ENCODE measurements at places on chromosomes 3 and 15.

DNA sequence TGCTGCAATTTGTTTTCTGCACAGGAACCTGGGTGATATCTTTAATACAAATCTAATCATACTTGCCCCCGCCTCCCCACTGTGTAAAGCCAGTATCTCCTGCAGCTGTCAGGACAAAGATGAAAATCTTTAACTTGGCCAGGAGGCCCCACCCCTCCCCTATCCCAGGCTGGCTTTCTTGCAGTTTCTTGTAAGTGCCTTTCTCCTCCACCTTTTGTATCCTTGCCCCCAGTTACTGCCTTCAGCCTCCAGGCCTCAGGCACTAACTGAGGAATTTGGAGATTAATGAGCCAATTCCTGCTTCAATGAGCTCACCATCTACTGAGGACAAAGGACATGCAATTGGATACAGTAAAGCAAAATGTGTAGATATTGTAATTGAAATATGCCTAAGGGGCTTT is 6.5 kb downstream of the GCSAM start:
- DNase-seq, result no peak

- no peak for DNase-seq
These were observed 91.7 kb upstream of the GOLGA6L4 start for GRCh38 chr15:84143753-84144314.

- no peak for DNase-seq
These were observed 30.5 kb downstream of the RAD54L2 start for GRCh38 chr3:51568996-51569395.

- peak; percentile 96 for DNase-seq
These were observed 33.6 kb downstream of the TMEM212 start for GRCh38 chr3:171876680-171877147.

GRCh38 chr3:23805210-23805632 is 534 bp upstream of the UBE2E1 start:
- no peak for DNase-seq

DNA sequence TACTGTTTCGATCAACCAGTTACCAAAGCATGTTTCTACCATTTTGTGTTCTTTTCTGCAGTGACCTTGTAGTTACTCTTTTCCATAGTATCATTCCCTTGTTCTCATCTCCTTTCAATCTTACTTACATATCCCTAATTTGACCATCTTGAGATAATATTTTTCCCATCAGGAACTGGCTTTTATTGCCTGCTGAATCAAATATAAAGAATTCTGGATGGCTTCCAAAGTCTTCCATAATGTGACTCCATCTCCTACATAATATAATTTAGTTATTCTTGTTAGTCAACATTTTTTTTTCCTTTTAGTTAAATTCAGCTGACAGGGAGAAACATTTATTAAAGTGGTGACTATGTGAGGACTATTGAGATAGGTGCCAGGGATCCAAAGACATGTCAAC is 7.0 kb downstream of the USP8 start:
- no peak for DNase-seq

- DNase-seq, result no peak
These were observed 182.1 kb downstream of the NECTIN3 start for GRCh38 chr3:111253733-111254132.

DNA sequence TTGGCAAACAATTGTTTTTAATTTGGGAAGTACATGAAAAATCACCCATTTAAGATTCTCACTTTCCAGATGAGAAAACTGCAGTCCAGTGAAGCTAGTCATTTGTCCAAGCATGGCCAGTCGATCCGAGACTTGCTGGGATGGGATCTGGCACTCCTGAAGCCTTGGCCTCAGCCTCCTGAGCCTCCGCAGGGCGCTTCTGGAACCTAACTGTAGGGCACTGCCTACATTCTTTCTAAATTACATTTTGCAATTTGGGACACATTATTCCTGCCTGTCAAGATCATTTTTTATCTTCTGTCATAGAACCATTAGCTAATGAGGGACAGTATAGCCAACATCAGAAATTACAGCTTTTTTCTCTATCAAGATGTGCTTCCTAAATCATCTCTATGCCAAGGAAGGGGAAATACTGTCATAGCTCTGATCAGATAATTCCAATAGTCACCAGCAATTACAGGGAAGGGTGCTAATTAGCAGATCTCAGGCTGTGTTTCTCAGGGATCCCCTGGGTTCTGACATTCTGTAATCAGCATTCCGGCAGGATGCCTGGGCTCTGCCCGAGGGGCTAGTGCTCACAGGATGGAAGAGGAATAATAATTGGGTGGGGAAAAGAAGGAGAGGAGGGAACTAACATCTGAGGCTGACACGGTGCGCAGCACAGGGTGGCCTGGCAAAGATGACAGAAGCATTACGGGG is 28.3 kb downstream of the ANAPC13 start:
- no peak for DNase-seq

- no peak for DNase-seq
These were observed 104.3 kb downstream of the LINGO1 start for GRCh38 chr15:77528290-77528967.

DNA sequence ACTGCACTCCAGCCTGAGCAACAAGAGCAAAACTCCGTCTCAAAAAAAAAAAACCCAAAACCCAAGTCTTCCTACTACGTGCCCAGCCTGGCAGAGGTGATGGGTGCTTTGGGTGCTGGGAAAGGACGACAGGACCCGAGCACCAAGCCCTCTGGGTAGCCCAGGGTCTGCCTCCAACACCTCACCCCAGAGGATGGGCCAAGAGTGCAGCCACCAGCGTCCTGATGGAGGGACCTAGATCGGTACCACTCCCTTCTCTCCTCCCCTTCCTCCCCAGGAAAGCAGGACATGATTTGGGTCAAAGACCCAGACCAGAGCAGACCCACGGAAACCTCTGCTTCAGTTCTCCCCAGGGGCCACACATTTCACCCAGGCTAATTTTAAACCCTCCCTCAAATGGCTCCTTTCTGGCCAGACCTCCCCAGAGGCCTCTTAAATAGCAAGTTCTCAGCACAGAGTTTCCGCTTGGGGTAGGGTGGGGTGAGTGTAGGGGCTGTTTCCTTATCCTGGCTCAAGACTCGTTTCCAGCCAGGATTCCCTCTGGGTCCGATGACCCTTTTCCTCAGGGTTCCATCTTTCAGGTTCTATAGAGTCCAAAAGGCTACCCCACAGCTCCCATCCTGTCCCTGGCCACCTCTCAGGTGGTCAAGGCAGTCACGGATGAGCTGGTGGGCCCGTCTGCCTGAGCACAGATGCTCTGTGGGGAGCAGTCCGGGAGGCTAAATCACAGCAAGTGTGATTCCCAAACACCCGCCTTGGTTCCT is 20.5 kb downstream of the RBPMS2 start:
- no peak for DNase-seq

DNA sequence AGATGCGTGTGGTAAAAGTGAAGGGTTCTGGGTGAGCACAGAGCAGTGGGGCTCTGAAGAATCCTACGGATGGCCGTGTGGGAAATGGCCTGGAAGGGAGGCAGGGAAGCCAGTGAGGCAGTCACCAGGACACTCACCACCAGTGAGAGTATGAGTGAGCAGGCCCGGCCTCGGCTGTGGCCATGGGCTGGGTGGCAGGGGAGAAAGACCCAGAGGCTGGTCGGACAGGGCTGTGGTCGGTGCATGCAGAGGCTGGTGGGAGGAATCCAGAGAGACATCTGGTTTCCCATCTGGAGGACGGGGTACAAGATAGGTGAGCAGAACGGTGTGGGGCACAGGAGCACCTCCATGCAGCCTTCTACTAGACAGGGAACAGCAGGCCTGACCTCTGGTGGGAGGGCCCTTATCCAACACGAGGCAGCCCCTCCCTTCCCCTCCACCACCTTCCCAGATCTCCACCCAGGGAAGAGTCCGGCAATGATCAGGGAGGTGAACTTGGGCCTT is 10.1 kb downstream of the PCSK6 start:
- no peak for DNase-seq

DNA sequence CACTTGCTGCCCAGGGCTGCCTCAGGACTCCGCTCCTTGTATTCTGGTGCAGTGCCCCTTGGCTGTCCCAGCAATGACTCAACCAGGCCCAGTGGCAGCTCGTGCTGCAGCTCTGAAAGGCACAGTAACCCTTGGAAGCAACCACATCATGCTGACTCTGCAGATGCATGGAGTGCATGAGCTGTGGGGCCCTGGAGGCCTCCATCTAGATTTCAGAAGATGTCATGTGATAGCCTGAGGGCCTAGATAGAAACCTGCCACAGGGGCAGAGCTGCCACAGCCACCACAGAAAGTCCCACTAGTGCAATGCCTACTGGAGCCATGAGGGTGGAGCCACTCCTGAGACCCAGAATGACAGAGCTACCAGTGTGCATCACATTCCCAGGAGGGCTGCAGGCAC is 117.1 kb upstream of the SMAD3 start:
- peak; percentile 46 for DNase-seq

DNA sequence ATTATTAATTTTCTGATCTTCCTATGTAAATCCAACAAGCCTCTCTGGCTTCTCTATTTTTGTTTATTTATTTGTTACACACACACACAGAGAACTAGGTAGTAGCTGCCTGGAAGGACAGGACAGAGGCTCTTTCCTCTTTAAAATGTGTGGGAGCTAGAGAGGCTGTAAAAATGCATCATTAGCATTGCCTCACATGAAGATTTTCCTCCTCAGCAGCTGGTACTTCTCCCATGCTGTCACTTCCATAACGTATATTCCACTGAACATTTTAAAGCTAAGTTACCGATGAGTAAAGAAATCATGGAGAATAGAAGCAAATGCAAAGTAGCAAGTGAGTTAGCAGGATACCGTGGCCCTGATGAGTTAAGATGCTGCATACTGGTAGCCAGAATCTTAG is 63.9 kb downstream of the IMPG2 start:
- no peak for DNase-seq

GRCh38 chr15:98843844-98844243 is 163.7 kb downstream of the PGPEP1L start:
- DNase-seq, result no peak

GRCh38 chr3:102415553-102415952 is 19.3 kb upstream of the ZPLD1 start:
- no peak for DNase-seq

- peak; percentile 62 for DNase-seq
These were observed 767 bp downstream of the EPM2AIP1 start for GRCh38 chr3:36991923-36992805.

- no peak for DNase-seq
These were observed 30.4 kb upstream of the SNRPA1 start for GRCh38 chr15:101325263-101326025.

GRCh38 chr15:31049111-31049510 is 52.4 kb downstream of the TRPM1 start:
- DNase-seq, result no peak

DNA sequence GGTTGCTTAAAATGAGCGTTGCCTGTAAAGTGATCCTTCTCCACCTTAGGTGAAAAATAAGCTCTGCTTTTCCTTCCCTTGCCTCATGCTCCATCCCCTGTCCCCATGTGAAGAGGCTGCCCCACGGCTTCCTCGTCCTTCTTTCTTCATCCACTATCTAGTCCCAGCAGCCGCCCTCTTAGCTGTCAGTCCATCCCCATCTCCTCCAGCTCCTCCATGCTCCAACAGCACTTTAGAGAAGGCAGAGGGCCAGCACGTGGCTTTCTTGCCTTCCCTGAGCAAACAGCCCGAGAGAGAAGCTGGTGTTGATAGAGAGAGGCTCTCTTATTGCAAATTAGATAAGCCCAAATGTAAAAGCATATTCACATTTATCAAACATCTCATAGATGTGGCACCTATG is 9.0 kb upstream of the TMEM41A start:
- no peak for DNase-seq

DNA sequence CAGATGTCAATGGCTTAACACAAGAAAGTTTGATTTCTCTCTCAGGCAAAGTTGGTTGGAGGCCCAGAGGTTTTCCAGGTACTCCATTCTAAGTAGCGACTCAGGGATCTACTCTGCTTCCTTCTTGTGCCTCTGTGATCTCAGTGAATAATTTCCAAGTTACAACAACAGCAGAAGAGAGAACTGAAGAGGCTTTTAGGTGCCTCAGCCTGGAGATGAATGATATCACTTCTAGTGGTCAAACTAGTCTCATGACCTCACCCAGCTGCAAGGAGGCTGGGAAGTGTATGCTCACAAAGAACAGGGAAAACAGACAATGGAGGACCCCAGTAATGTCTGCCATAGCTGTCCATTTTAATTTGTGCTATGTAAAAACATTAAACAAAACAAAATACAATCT is 4.6 kb upstream of the PRICKLE2 start:
- DNase-seq, result no peak

- DNase-seq, result no peak
These were observed 238.8 kb upstream of the TLE3 start for GRCh38 chr15:70336425-70337009.

DNA sequence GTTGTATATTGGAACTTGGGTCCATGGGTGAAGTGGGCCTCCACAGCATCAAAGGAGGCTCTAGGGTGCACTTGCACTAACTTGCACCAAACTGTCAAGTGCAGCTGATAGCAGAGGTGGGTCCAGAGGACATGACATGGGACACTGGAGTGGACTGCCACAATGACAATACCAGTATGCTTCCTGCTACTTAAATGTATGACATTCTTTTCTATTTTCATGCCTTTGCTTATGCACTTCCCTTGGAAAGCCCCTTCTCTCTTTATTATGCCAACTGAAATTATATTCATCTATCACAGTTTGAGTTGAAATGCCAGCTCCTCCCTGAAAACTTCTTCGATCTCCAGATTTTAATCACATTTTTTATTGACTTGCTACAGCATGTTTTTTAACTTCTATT is 101.8 kb downstream of the CFAP20DC start:
- DNase-seq, result no peak

DNA sequence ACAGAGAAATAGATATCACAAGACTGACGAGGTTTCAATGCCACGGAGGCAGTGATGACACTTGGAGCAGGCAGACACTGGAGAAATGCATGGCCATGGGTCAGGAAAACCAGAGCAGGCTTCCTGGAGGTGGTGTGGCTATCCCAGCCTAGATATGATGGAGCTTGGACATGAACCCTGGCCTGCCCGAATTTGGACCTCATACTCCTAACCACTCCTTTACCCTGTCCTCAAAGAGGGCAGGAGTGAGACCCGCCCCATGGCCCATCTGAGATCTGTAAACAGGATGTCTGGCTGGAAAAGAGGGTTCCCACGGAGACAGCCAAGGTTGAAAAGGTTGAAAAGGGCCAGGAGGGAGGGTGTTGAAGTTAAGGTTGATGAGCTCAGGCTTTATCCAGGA is 31.0 kb downstream of the CPN2 start:
- DNase-seq, result no peak

All from fibroblast of gingiva (primary cell).